ENCODE measurements at places on chromosomes 11 and 22.

- DNase-seq: no peak
These were observed 37.1 kb upstream of the SUSD2 start for GRCh38 chr22:24144056-24144777.

DNA sequence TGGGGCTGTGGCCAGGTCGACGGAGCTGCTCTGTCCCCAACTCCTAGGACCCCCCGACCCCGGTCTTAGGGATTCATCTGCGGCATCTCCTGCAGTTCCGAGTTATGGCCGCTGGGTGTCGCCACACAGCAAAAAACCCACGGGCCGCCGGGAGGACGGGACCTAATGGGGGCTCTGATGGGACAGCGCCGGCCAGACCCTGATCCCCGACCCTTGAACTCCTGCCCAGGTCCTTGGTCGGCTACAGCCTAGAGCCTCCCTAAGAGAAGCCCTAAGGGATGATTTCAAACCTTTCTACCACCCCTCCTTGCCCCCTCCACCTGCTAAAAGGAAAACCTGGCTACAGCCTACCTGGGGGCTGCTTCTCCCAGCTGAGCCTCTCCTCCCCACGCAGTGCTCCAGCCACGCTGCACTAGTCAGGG, 30.8 kb upstream of the LRRC10B start:
- DNase-seq: no peak

DNA sequence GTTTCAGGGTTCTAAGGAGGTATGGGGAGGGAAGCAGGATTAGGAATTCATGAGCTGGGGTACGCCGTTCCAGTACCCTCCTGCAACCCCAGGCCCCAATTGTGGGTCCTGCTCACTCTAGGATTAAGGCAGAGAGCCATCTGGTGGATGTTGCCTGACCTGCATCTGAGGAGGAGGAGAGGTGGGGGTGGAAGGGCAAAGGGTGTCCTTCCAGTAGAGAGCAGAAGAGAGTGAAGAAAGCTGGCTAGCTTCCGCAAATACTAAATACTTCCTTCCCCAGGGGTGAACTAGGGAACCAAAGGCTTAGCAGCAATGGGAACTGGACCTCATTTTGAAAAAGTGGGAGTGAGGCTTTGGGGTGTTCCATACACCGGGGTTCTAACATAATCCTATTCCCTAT, 10.6 kb downstream of the LRRC51 start:
- DNase-seq: peak; percentile 76

DNA sequence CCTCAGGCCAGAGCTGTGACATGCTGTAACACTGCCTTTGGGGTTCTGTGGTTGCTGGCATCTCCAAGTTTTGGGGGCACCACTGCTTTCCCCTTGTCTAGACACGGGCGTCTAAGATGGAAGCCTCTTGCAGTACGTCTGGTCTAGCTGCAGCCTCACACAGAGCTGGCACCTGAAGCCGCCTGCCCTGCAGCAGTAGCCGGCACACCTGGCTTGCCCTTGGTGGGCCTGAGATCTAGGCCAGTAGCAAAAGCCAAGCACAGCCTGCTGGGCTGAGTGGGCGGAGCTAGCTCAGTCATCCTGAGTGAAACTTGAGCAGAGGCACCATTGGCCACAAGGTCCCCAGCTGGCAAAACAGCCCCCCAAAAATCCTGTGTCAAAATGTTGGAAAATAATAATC, 154.2 kb downstream of the DLG2 start:
- DNase-seq: no peak

DNA sequence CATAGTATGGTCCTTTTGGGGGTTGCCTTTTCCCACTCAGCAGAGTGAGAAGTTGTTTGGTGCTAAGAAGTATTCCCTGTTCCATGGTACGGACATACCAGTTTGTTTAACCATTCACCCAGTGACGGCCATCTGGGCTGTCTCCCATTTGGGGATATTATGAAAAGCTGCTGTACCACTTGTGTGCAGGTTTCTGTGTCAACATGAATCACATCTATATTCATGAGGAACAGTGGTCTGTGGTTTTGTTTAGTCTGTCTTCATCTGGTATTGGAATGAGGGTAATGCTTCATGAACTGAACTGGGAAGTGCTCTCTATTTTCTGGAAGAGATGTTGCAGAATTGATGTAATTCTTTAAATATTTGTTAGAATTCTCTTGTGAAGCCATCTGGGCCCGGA, 89.5 kb downstream of the TRMU start:
- DNase-seq: no peak

GRCh38 chr11:103700622-103701021, 335.8 kb upstream of the DDI1 start:
- DNase-seq: no peak

DNA sequence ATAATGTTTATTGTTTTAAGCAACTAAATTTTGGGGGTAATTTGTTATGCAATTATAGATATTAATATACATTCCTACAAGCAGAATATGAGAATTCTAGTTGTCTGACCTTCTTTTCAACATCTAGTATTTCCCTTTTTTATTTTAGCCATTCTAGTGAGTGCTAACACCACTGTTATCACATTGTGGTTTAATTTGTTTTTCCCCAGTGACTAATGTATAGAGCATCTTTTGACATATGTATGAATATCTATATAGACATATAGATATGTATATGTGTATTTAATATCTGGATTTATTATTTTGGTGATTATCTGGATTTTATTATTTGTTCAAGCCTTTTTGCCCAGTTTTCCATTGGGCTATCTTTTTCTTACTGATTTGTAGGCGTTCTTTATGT, 66.6 kb downstream of the STIM1 start:
- DNase-seq: no peak

All from CD4-positive, alpha-beta T cell treated with Interleukin-15 for 1 hour (primary cell).